CD8-positive, alpha-beta memory T cell (primary cell): ENCODE measurements at places on chromosomes 16 and 17. TPM values are rescaled to one million over a fixed set of nuclear protein-coding genes. Genes with fewer than 3 reads are reported as not detected.

DNA sequence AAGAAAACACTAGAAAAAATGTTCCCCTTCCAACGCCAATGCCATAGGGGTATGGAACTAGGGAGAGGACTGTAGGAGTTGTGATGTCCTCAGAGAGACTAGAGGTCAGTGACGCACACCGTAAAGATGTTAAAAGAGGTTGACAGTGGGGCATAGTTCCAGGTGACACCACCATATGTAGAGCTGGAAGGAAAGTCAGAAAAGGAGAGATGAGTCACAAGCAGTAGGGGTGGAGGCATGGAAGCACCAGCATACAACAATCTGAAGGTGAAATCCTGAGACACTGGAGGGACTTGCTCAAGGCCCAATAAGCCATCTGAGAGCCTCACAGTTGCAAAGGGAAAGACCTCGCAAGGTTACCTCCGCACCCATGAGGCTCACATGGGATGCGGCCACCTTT is 76.0 kb downstream of the ZNF18 start:
- H3K4me1 ChIP-seq: no peaks in the 10 kb centered on the region
- no peaks in the 10 kb centered on the region for H3K36me3 ChIP-seq
- DNase-seq: no peak
- no peak overlapping the region for H3K27ac ChIP-seq
- no peaks in the 10 kb centered on the region for H3K27me3 ChIP-seq

DNA sequence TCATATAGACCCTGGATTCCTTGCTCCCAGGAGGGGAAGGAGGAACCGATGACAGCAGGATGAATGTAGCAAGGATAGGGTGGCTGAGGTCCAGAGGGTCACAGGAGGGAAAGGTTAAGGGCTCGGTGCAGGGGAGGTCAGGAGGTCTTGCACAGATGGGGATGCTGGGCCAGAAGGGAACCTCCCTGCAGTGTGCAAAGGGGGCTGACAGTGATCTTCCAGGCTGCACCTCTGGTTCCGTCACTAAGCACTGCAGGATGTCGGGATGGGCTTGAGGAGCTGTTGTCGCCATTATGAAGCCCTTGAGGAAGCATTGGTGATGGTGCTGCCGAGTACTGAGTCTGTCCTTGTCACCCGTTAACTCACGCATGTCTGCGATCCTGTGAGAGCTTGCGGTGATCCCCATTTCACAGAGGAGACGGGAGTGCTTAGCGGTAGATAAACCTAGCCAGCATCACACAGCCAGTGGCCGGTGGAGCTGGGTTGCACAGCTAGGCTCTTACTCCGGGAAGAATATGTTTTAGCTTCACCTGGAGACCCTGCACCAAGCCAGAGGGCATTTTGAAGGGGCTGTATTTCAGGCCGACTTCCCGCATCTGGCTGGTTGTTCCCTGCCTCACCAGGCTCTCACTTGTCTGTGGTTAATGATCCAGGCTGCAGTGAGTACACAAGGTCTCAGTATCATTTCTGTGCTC is 120.4 kb downstream of the SNX29 start:
- no peak overlapping the region for H3K4me3 ChIP-seq
- H3K27me3 ChIP-seq: no peaks in the 10 kb centered on the region
- H3K4me1 ChIP-seq: peaks cover 10% of the 10 kb centered on the region
- no peak for DNase-seq

DNA sequence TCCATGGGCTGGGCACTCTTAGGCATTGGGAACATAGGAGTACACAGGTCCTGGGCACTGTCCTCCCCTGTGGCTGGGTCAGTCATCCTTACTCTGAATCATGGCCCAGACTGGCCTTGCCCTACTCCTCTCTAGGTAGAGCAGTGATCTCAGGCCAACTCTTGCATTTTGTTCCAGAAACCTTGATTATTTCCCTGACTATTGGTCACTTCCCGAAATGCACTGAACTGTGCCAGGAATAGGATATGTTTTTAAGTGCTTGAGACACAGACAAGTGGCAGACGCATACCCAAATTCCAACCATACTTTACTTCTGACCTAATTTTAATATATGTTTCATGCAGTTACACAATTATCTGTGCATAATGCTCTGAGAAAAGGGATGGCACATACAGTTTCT is 10.3 kb downstream of the KRABD2 start:
- H3K4me1 ChIP-seq: no peaks in the 10 kb centered on the region
- H3K4me3 ChIP-seq: no peak overlapping the region
- DNase-seq: no peak
- no peaks in the 10 kb centered on the region for H3K27me3 ChIP-seq
- H3K27ac ChIP-seq: no peak overlapping the region

- H3K4me3 ChIP-seq: peak overlapping the region; percentile 73
- peaks cover 16% of the 10 kb centered on the region for H3K4me1 ChIP-seq
Measured at GRCh38 chr17:37405955-37406634, 541 bp downstream of the ACACA start.

DNA sequence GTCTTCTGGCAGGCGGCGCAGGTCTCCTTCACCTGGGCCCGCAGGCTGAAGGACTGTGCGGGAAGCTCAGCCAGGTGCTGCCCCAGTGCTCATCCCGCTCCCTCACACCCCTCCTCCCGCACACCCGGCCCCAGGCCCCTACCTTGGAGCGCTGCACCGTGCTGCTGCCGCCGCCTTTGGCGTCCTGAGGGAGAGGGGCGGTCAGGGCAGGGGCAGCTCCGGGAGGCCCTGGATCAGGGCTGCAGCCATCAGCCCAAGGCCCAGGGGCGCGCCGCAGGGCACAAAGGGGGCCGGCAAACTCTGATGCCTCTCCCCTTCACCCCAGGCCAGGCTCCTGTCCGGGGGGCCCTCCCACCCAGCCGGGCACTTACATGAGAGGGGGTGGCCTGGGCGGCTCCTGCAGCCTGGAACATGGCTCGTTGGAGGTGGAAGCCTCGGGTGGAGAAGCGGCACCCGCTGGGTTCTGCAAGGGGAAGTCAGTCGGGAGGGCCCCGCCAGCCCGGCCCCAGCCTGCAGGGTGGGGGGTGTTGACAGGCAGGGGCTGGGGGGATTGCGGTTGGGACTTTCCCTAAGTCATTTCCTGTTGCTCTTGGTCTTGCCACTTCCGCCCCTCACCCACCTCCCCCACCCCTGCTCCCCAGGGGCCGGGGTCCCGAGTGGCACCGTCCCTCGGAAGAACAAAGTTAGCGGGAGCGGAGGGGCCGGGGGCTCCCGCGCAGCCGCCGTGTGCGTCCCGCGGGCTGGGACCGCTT is 863 bp downstream of the LIMD2 start:
- H3K4me3 ChIP-seq: peak overlapping the region; percentile 95
- no peaks in the 10 kb centered on the region for H3K27me3 ChIP-seq
- peaks cover 19% of the 10 kb centered on the region for H3K36me3 ChIP-seq
- peak; percentile 94 for DNase-seq

DNA sequence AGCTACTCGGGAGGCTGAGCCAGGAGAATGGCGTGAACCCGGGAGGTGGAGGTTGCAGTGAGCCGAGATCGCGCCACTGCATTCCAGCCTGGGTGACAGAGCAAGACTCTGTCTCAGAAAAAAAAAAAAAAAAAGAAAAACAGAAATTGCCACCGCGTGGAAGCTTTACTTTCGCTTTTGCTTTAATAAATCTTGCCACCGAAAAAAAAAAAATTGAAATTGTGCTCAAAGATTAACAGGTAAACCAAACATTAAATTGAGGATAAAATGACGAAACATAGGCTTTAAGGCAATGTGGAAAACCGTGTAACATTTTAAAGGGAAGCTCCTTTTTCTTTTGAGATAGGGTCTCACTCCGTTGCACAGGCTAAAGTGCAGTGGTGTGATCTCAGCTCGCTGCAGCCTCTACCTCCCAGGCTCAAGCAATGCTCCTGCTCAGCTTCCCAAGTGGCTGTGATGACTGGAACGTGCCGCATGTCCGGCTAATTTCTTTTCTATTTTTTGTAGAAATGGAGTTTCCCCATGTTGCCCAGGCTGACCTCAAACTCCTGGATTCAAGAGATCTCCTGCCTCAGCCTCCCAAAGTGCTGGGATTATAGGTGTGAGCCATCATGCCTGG is 40.1 kb downstream of the ZNF276 start:
- H3K4me1 ChIP-seq: peaks cover 31% of the 10 kb centered on the region
- H3K36me3 ChIP-seq: no peaks in the 10 kb centered on the region
- DNase-seq: peak; percentile 41
- H3K27me3 ChIP-seq: no peaks in the 10 kb centered on the region
- peak overlapping the region; percentile 32 for H3K27ac ChIP-seq

GRCh38 chr16:67746846-67747245 is 27.7 kb upstream of the GFOD2 start:
- H3K27ac ChIP-seq: no peak overlapping the region
- H3K4me3 ChIP-seq: no peak overlapping the region
- DNase-seq: no peak
- H3K27me3 ChIP-seq: no peaks in the 10 kb centered on the region
- peaks cover 16% of the 10 kb centered on the region for H3K36me3 ChIP-seq
- H3K4me1 ChIP-seq: no peaks in the 10 kb centered on the region

DNA sequence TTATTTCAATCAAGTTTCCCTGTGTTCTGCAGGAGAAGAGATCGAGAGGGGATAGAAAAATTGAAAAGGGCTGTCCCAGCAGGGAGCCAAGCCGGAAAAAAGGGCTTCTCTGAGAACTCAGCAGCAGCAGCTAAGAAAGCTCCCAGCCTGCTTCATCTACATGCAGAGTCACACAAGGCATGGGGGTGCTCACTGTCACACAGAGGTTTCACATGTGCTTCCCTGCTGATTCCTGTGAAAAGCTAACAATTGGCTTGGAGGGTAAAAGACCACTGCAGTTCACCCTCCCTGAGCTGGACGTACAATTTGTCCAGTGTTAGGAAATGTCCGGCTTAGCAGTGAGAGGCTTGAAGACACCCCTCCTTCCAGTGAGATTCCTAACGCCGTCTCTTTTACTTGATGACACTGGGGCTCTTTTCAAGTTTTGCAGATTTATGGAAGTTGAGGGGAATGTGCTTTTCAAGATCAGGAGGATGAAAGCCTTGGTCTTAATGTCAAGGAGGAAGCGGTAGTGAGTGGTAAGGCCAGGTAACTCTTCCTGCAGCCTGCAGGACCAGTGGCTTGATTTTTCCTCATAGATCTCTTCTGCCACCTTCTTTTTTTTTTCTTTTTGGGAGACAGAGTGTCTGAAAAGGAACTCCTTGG is 85.6 kb downstream of the WNT3 start:
- DNase-seq: no peak
- H3K4me1 ChIP-seq: no peaks in the 10 kb centered on the region
- no peaks in the 10 kb centered on the region for H3K36me3 ChIP-seq
- H3K4me3 ChIP-seq: no peak overlapping the region
- no peak overlapping the region for H3K27ac ChIP-seq

- H3K27me3 ChIP-seq: no peaks in the 10 kb centered on the region
- DNase-seq: no peak
- H3K4me3 ChIP-seq: peak overlapping the region; percentile 64
- H3K36me3 ChIP-seq: no peaks in the 10 kb centered on the region
- no peak overlapping the region for H3K27ac ChIP-seq
- H3K4me1 ChIP-seq: peaks cover 35% of the 10 kb centered on the region
Measured at GRCh38 chr16:50151756-50152155, 1.4 kb upstream of the TENT4B start.

DNA sequence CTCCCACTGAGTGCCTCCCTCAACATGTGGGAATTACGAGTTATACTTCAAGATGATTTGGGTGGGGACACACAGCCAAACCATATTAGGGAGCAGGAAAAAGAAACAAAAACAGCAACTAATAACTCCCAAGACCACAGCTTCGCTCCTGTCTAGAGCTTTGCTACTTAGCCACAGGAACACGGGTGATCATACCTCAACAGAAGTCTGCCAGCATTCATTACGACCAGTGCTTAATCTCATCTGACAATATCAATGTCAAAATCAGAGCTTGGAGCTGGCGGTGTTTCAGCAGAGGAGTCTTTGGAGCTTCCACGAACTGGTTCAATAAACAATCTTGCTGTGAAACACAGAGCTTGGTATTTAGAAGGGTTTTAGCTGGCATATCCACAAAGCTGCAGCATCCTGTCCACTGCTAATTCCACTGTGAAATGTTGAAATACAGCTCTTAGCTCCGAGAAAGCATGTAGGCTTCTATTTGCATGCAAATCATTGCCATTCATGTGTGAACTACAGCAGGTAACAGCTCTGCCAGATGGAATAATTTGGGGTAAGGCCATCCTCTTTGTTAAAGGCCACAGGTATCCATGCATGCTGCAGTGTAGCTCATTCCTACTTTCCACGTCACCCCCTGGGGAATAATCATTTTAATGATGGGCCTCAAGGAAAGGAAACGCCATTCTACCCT is 128.4 kb upstream of the GOT2 start:
- no peaks in the 10 kb centered on the region for H3K36me3 ChIP-seq
- no peaks in the 10 kb centered on the region for H3K4me1 ChIP-seq
- no peak for DNase-seq
- H3K27me3 ChIP-seq: no peaks in the 10 kb centered on the region
- no peak overlapping the region for H3K4me3 ChIP-seq

GRCh38 chr17:79500745-79501618 is 109.9 kb downstream of the RBFOX3 start:
- H3K27ac ChIP-seq: no peak overlapping the region
- H3K27me3 ChIP-seq: no peaks in the 10 kb centered on the region
- no peak for DNase-seq
- no peaks in the 10 kb centered on the region for H3K4me1 ChIP-seq

DNA sequence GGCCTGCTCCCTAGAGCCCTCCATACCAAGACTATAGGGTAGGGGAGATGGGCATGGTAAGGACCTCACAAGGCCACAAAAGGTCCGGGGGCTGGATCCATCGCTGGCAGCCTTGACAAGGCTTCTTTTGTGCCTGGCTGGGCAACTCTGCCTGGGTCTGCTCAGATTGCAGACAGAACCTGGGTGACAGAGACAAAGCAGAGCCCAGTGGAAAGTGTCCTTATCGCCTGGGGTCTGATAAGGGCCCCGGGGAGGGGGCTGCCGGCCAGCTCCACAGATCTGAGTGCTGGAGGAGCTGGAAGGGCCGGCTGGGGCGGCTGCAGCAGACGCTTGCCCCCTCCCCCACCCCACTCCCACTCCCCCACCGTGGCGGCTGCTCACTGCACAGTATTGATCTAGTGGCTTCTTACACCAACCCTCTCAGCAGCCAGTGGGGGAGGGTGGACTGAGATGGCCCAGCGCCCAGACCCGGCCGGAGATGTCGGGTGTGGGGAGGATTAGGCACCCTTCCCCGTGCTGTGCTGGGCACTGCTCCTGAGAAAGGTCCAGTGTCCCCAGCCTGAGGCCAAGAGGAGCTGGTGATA is 7.2 kb downstream of the MMP15 start:
- no peak overlapping the region for H3K4me3 ChIP-seq
- no peaks in the 10 kb centered on the region for H3K4me1 ChIP-seq
- H3K27ac ChIP-seq: no peak overlapping the region
- no peaks in the 10 kb centered on the region for H3K27me3 ChIP-seq
- DNase-seq: no peak

CCDC154 gene
- not detected for polyA plus RNA-seq

CACNG5 gene
- polyA plus RNA-seq: not detected

PLK1 gene
- 0.41 TPM for polyA plus RNA-seq

CD19 gene
- polyA plus RNA-seq: not detected
